Natural killer cell (primary cell): ENCODE measurements at places on chromosomes 2 and 18. TPM values are rescaled to one million over a fixed set of nuclear protein-coding genes. Genes with fewer than 3 reads are reported as not detected.

GRCh38 chr18:27964811-27965210 lies 212.1 kb downstream of the CDH2 start:
- H3K4me3 ChIP-seq, result no peak overlapping the region
- H3K4me1 ChIP-seq, result no peaks in the 10 kb centered on the region
- H3K27me3 ChIP-seq, result no peaks in the 10 kb centered on the region
- no peak for DNase-seq

NYAP2 gene
- 0.14 TPM for total RNA-seq

HIBCH gene
- 31.4 TPM for total RNA-seq

LIMS1 gene
- 34.8 TPM for total RNA-seq

RGPD3 gene
- not detected for total RNA-seq

DNA sequence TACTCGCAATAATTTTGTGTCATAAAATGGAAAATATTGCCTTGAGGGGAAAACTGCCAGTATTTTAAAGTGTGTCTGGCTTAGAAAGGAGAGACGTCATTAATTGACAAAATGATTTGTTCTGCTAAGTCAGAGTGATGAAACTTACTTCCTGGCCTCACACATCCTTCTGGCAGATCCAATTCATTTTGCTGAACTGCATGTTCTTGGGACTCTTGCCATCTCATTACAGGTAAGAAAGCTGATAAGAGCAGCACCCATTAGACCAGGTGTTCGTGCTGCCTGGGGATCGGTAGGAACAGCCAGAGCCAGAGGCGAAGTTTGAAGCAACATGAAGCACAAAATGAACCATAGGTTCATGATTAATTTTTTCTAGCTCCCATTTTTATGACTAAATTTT lies 38.0 kb downstream of the KCNE4 start:
- DNase-seq, result no peak
- no peaks in the 10 kb centered on the region for H3K4me1 ChIP-seq
- H3K4me3 ChIP-seq, result no peak overlapping the region
- H3K36me3 ChIP-seq, result no peaks in the 10 kb centered on the region
- no peaks in the 10 kb centered on the region for H3K27me3 ChIP-seq

DNA sequence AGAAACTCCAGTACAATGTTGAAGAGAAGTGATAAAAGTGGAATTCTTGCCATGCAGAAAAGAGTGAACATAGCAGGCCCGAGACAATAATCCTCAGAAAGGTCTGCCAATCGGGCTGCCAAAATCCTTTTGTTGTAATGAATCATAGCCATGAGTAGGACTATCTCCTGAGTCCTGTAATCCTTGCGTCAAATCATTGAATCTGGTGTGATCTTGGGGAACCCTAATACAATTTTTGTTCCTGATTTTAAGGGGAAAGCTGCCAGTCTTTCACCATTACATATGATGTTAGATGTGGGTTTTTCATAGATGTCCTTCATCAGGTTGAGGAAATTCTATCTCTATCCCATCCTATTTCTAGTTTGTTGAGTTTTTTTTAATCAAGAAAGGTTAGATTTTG lies 2.2 kb downstream of the TPGS2 start:
- peaks cover 17% of the 10 kb centered on the region for H3K4me1 ChIP-seq
- H3K27me3 ChIP-seq, result no peaks in the 10 kb centered on the region
- no peak overlapping the region for H3K4me3 ChIP-seq
- DNase-seq, result no peak

DSG2 gene
- total RNA-seq, result 0.53 TPM

DNA sequence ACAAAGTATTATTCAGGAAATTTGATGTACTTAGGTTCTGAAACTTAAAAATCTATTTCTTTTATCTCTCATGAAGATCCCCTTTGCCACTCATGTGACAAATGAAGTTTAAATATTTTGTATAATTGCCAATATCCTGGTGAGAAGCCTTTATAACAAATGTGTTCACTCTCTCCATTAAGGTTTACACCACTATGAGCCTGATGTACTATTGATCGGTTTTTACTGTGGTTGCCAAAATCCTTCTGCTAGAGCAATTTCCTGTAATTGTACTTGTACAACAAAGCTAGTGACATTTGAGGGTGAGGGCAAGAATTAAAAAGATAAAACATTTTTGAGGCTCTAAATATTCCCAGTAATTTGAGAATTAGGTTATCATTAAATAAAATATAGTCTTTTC lies 222.3 kb upstream of the CDH19 start:
- no peaks in the 10 kb centered on the region for H3K27me3 ChIP-seq
- no peak overlapping the region for H3K27ac ChIP-seq
- no peaks in the 10 kb centered on the region for H3K36me3 ChIP-seq
- no peak for DNase-seq
- no peak overlapping the region for H3K4me3 ChIP-seq
- H3K4me1 ChIP-seq, result no peaks in the 10 kb centered on the region

DNA sequence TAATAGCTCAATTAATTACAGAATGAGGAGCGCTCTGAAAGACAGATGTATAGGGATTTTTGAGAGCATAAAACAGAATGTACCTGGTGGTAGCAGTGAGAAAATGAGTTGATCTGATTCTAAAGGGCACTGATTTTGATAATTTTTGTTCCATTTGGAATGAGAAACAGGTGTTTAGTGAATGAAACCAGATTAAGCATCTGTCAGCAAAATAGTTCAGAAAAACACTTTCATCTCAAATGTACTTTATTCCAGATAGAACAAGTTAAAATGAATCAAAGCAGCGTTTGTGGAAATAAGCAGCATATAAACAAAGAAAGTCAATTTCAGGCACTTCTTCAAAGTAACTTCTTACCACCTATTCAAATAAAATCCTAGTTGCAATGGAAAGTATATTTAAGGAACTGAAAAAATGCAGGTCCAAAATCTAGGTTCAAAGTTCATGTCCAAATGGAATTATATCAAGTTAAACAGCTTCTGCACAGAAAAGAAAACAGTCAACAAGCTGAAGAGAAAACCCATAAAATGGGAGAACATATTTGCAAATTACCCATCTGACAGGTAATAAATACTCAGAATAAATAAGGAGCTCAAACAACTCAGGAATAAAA lies 11.9 kb upstream of the REG3A start:
- no peak overlapping the region for H3K27ac ChIP-seq
- DNase-seq, result no peak
- H3K27me3 ChIP-seq, result no peaks in the 10 kb centered on the region
- H3K4me1 ChIP-seq, result no peaks in the 10 kb centered on the region
- H3K36me3 ChIP-seq, result no peaks in the 10 kb centered on the region
- no peak overlapping the region for H3K4me3 ChIP-seq

- no peak overlapping the region for H3K27ac ChIP-seq
- H3K4me1 ChIP-seq, result no peaks in the 10 kb centered on the region
- H3K4me3 ChIP-seq, result no peak overlapping the region
- no peaks in the 10 kb centered on the region for H3K27me3 ChIP-seq
Measured at GRCh38 chr18:37317486-37317885, 248.1 kb downstream of the CELF4 start.

DNA sequence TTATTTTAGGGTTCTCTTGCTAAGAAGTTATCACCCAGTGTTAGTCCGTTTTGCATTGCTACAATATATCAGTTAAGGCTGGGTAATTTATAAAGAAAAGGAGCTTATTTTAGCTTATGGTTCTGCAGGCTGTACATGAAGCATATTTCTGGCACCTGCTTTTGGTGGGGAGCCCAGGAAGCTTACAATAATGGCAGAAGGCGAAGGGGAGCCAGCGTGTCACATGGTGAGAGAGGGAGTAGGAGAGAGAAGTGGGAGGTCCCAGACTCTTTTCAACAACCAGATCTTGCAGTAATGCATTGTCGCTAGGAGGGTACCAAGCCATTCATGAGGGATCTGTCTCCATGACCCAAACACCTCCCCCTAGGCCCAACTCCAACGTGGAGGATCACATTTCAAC lies 688.8 kb upstream of the PIK3C3 start:
- no peaks in the 10 kb centered on the region for H3K36me3 ChIP-seq
- no peak for DNase-seq
- no peaks in the 10 kb centered on the region for H3K27me3 ChIP-seq
- no peak overlapping the region for H3K4me3 ChIP-seq
- no peaks in the 10 kb centered on the region for H3K4me1 ChIP-seq
- H3K27ac ChIP-seq, result no peak overlapping the region

DNA sequence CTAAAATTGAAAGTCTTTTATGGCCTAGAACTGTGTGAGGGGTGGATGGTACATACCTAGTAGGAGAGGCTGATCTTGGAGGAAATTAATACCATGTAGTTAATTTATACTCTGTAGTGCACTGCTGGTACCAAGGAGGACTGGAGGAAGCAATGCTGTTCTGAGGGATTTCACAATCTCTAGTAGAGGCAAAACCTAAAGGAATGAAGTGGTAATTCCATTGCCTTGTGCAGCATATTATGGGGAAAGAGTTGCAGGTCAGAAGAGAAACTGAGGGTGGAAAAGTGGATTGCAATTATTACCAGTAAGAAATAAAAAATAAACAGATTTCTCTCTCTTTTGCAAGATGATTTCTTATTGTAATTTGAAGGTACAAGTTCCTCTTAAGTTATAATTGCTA lies 2.2 kb downstream of the ABI2 start:
- peaks cover 15% of the 10 kb centered on the region for H3K4me1 ChIP-seq
- no peak for DNase-seq
- H3K27me3 ChIP-seq, result no peaks in the 10 kb centered on the region
- no peaks in the 10 kb centered on the region for H3K36me3 ChIP-seq

- no peaks in the 10 kb centered on the region for H3K4me1 ChIP-seq
- H3K4me3 ChIP-seq, result no peak overlapping the region
- H3K27ac ChIP-seq, result no peak overlapping the region
Measured at GRCh38 chr2:96626553-96626942, 11.6 kb downstream of the KANSL3 start.

DSG4 gene
- not detected for total RNA-seq

TTN gene
- 3.7 TPM for total RNA-seq

GRCh38 chr2:139850254-139850890 lies 1070.2 kb upstream of the NXPH2 start:
- H3K27ac ChIP-seq, result no peak overlapping the region
- H3K4me3 ChIP-seq, result no peak overlapping the region
- no peaks in the 10 kb centered on the region for H3K4me1 ChIP-seq
- no peaks in the 10 kb centered on the region for H3K27me3 ChIP-seq
- H3K36me3 ChIP-seq, result no peaks in the 10 kb centered on the region

DNA sequence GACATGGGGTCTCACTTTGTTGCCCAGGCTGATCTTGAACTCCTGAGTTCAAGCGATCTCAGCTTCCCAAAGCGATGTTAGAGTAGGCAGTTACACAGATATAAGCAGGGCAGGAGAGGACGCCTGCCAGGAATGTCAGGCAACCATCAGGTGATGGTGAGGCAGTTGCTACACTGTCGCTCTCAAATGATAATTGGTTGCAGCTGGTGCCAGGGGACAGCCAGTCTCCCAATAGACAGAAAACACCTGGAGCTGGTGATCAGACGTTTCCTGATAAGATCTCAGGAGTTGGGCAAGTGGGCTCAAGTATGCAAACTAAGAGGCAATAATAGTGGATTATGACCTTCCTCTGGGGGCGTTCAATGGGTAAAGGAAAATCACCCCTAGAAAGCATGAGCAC lies 163.1 kb upstream of the RGPD4 start:
- H3K27me3 ChIP-seq, result no peaks in the 10 kb centered on the region
- H3K27ac ChIP-seq, result no peak overlapping the region
- H3K4me3 ChIP-seq, result no peak overlapping the region
- H3K36me3 ChIP-seq, result no peaks in the 10 kb centered on the region

IAH1 gene
- 45.4 TPM for total RNA-seq

DNA sequence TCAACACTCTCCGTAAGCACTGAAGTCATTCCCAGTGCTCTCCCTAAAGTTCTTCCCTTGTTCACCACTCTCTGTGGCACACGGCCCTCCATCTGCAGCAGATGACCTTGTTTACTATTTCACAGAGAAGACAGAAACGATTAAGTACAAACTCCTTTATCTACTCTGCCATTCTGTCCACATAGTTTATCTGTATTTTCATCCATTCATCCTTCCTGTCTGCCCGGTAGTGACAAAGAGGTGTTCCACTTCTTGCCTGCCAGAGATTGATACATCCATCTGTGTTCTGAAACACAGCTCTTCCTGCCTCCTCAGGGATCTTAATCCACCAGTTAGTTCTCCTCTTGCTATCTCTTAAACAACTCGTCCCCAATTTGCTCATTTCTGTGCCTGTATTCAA lies 77.9 kb upstream of the CD226 start:
- H3K27me3 ChIP-seq, result no peaks in the 10 kb centered on the region
- H3K27ac ChIP-seq, result no peak overlapping the region
- peaks cover 3% of the 10 kb centered on the region for H3K4me1 ChIP-seq
- no peak overlapping the region for H3K4me3 ChIP-seq
- peaks cover 15% of the 10 kb centered on the region for H3K36me3 ChIP-seq

ALPP gene
- total RNA-seq, result 0.30 TPM

- H3K27me3 ChIP-seq, result no peaks in the 10 kb centered on the region
- DNase-seq, result no peak
- H3K4me3 ChIP-seq, result no peak overlapping the region
- H3K36me3 ChIP-seq, result no peaks in the 10 kb centered on the region
- H3K4me1 ChIP-seq, result no peaks in the 10 kb centered on the region
- H3K27ac ChIP-seq, result no peak overlapping the region
Measured at GRCh38 chr18:59959073-59959472, 59.3 kb downstream of the PMAIP1 start.

DNA sequence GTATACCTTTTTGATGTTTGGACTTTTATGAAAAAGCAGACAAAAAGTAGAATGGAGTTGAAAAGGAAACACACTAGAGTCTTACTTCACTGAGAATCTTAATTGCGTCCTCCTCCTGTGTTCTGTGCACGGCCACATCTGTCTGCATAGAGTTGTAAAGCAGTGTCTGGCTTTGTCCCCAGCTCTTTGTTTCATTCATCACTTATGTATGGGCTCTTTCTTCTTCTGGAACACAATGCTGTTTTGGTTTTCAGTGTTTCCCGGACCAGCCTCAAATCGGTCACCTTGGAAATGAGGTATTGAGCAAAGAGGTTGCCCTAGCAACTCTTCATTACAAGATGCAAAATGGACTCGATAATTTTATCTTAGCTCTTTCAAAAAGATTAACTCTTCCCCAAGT lies 104.3 kb upstream of the CNGA3 start:
- H3K4me1 ChIP-seq, result no peaks in the 10 kb centered on the region
- H3K27ac ChIP-seq, result no peak overlapping the region
- DNase-seq, result no peak
- no peaks in the 10 kb centered on the region for H3K27me3 ChIP-seq
- H3K36me3 ChIP-seq, result no peaks in the 10 kb centered on the region
- H3K4me3 ChIP-seq, result no peak overlapping the region

DNA sequence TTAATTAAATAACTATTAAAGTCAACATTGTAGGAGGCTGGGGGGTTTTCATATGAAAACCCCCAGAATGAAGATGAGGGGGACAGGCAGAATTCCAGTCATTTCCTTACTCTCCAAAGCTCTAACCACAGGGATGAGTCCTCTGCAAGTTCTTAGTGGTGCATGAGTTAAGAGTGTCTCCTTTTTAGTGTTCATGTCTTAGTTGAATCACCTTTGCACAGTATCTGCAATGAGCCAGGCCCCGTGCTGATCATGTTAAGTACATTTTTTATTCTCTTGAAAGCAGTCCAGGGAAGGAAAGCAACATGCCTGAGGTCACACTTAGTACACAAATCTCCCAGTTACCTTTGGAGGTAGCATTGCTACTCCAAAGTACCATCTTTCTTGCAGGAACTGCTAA lies 25.7 kb upstream of the MSGN1 start:
- no peaks in the 10 kb centered on the region for H3K4me1 ChIP-seq
- no peak overlapping the region for H3K4me3 ChIP-seq
- no peaks in the 10 kb centered on the region for H3K36me3 ChIP-seq
- no peak overlapping the region for H3K27ac ChIP-seq
- peaks cover 5% of the 10 kb centered on the region for H3K27me3 ChIP-seq
